ENCODE measurements at places on chromosomes 7 and 10. TPM values are rescaled to one million over a fixed set of nuclear protein-coding genes. Genes with fewer than 3 reads are reported as not detected.

The MCM10 gene
- not detected for total RNA-seq

The ARMC3 gene
- not detected for total RNA-seq

The SAP25 gene
- total RNA-seq = not detected

The PEX1 gene
- 13.1 TPM for total RNA-seq

DNA sequence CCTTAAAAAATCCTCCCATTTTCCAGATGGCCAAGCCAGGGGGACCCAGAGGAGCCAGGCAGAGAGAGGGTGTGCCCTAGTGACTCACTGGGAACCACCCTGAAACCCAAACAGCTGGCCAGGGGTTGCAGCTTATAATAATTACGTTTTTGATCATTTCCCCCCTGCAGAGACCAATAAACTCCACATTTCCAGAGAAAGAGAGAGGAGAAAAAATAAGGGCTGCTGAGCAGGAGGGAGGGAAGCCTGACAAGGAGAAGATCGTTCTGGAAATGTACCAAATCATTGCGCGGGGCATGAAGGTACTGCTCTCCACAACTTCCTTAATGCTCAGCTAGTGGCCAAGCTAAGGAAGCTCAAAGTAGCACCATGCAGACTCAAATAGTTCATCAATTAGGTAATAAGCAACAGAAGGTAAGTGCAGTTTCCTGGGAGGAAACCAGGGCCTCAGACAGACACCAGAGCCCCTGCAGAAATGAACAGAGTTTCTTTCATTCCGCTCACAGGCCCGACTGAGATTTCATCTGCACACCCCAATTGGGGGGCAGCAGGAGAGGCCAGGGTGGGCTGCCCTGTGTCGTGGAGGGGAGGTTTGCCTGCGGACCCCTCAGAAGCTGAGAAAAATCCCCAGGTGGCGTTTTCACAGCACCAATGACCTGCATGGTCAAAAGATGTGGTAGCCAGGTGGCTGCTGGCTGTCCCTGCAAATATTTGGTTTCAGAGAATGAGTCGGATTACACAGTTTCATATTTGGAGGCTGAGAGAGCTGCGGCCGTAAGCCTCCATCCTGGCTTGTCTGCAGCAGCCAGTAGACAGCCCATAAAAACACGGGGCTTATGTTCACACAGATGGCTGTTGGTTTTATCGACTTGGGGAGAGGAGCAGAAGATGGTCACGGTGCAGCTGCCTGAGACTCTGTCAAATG lies 153.2 kb upstream of the LYZL2 start:
- H3K4me3 ChIP-seq = no peak overlapping the region
- H3K27ac ChIP-seq = peak overlapping the region; percentile 85
- H3K36me3 ChIP-seq = no peaks in the 10 kb centered on the region
- H3K4me1 ChIP-seq = peaks cover 21% of the 10 kb centered on the region
- H3K27me3 ChIP-seq = no peaks in the 10 kb centered on the region

DNA sequence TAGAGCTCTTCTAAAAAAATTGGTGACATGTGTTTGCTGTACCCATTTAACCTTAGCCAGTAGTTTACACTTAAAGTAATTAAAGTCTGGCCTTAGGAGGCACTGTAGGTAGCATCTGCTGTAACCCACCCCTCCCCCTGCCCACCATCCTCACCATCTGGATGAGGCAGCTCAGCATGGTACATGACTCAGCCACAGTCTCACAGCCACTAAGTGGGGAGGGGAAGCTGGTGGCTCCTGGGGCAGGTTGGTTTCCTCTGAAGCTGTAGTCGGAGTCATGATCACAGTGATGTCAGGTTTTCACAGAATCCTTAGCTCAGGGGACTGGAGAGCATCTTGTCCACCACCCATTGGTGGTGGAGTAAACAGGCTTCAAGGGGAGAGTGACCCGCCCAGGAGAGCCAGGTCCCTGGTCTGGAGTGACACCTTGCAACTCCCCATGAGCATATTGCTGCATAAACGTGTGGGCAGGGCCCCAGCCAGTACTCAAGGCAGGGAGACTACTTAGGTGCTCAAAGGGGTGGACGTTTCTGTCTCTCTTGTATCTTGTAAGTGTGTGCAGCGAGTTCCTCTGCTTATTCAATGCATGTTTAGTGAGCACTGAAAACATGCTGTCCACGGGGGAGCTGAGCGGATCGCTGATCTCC lies 125.9 kb downstream of the GRK5 start:
- no peaks in the 10 kb centered on the region for H3K27me3 ChIP-seq
- no peak overlapping the region for H3K4me3 ChIP-seq
- peaks cover 8% of the 10 kb centered on the region for H3K36me3 ChIP-seq
- no peak overlapping the region for H3K27ac ChIP-seq
- H3K4me1 ChIP-seq = peaks cover 33% of the 10 kb centered on the region

- H3K36me3 ChIP-seq = no peaks in the 10 kb centered on the region
- no peak overlapping the region for H3K4me3 ChIP-seq
- H3K27ac ChIP-seq = no peak overlapping the region
- no peaks in the 10 kb centered on the region for H3K4me1 ChIP-seq
These were observed 472.4 kb downstream of the TFEC start for GRCh38 chr7:115558161-115558560.

DNA sequence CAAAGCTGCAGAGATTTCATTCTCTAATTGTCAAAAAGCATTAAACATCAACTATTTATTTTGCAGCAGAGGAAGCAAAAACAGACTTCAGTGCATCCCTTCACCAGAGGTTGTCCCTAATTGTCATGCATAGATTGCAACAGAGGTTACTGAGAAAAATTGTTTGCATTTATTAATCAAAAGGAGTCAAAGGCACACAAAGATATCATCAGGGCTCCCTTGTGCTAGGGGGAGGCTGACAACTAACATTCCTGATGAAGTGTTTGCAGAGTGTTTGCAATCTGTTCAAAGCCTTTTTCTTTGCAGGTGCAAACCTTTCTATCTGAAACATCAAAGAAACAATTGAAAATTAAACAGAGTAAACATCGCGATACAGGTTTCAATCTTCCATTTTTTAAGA lies 227.5 kb downstream of the TEX36 start:
- no peak overlapping the region for H3K27ac ChIP-seq

- no peaks in the 10 kb centered on the region for H3K27me3 ChIP-seq
- DNase-seq = no peak
- no peak overlapping the region for H3K27ac ChIP-seq
These were observed 145.8 kb downstream of the FRMD4A start for GRCh38 chr10:14184841-14185315.

DNA sequence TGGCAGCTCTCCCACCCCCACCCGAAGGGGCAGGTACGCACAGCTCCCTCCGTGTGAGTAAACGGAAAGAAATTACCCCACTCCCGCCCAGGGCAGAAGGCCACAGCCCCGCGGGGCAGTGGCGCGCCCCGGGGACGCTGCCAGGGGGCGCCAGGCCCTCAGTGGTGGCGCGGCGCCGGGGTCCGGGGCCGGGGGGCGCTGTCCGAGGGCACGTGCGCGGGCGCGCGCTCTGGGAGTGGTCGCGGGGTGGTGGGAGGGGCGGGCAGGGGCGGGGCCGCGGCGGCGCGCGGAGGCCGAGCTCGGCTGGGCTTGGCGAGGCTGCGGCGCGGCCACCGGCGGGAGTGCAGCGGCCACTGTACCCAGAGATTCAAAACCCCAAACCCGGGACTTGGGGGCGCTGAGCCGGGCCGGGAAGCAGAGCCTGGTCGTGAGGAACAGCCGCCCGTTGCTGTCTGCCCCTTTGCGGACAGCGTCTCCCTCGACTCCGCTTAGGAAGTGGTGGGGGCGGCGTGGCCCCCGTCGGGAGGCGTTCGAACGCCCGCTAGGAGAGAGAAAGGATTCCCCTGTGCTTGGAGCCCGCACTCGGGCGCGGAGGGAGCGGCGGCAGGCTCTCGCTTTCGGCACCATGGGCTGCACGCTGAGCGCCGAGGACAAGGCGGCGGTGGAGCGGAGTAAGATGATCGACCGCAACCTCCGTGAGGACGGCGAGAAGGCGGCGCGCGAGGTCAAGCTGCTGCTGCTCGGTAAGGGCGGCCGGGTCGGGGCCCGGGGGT lies at the start of gene GNAI1:
Gene GNAI1 (plus strand): TSS at position 296 of the 773 bp plus-strand sequence. CDS start 330 bp downstream, at position 626.
- no peak for DNase-seq
- peaks cover 48% of the 10 kb centered on the region for H3K4me1 ChIP-seq
- H3K27me3 ChIP-seq = no peaks in the 10 kb centered on the region
- peak within 1 kb of the TSS; percentile 93 for H3K4me3 ChIP-seq

- H3K4me3 ChIP-seq = no peak overlapping the region
- H3K27ac ChIP-seq = peak overlapping the region; percentile 76
- no peak for DNase-seq
- H3K36me3 ChIP-seq = no peaks in the 10 kb centered on the region
- H3K4me1 ChIP-seq = peaks cover 60% of the 10 kb centered on the region
- H3K27me3 ChIP-seq = no peaks in the 10 kb centered on the region
These were observed 111.2 kb downstream of the EEPD1 start for GRCh38 chr7:36264123-36264801.

DNA sequence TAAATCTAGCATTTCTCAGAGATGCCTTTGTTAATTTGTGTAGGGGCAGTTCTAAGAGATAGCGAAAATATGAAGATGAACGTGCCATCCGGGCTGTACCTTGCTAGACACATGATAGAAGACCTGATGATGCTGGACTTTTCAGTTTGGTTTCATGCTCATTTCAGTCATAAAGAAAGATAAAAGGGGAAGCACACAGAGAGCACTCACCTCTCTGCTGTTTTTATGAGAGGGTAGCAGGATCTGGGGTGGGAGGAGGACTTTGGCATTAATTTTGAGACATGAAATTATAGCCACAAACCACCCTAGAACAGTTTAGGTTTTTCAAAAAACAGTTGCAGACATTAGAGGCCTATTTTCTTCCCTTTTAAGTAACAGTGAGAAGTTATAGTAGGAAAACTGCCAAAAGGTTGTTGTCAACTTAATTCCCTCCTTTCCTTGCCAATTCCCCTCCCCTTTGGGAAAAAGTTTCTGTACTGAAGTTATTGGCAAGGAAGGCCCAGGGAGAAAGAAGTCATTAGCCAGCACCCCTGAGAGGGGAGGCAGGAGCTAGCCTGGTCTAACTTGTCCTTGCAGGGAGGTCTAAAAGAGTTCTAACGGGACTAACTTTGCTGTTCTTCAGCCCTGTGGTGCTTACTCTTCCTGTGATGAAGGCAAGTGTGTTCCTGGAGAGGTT lies 2.6 kb downstream of the ST7 start:
- no peak overlapping the region for H3K4me3 ChIP-seq
- H3K36me3 ChIP-seq = no peaks in the 10 kb centered on the region

GRCh38 chr7:3042861-3043489 lies 692 bp downstream of the CARD11 start:
- H3K36me3 ChIP-seq = no peaks in the 10 kb centered on the region
- H3K27me3 ChIP-seq = no peaks in the 10 kb centered on the region
- no peak overlapping the region for H3K27ac ChIP-seq

DNA sequence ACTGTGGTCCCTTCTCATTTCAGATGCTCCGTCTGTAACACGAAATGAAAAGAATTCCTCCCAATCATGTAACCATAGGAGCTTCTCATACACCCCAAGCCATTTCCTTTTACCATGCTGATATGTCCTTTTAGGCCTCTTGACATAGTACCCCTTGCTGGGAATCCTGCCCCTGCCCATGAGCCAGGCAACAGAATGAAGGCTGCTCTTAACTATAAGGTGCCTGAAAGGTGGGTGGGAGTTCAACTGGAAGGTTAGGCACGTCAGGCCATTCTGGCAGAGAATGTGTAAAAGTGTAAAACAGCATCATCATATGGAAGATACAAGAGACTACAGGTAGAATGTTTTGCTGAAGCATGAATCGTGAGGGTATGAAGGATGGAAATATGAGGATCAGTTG lies 22.5 kb downstream of the IL2RA start:
- H3K36me3 ChIP-seq = no peaks in the 10 kb centered on the region
- H3K4me3 ChIP-seq = no peak overlapping the region
- no peaks in the 10 kb centered on the region for H3K27me3 ChIP-seq

DNA sequence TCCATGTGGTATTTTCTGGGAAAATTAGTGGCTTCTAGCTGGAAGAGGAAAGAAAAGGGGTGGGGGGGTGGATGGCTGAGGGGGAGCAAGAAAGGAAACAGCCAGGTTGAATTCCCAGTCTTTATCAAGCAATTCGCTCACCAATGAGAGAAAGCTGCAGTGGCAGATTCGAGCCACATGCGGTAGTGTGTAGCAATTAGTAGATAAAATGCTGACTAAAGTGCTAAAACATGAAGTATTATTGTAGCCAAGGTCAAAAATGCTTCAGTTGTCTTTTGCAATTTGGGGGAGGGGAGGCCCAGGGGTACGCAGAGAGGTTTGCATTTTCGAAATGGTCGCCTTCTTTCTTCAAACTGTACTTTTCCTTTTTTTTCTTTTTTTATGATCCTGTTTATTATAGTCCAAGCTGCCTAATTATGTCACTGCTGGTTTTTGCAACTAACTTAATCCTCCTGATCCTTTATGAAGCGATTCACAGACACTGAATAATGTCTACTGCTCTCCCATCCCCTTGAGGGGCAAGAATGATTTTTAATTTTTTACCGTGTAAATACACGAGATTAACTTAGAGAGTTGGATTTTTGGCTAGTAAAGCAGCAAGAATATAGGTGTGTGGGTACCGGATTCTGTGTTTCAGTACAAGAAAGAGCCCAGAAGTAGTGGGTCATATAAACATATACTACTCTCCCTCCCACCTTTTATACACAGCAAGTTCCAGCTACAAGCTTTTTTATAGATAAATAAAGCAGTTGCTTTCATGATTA lies 3.6 kb upstream of the ARID5B start:
- peaks cover 40% of the 10 kb centered on the region for H3K4me1 ChIP-seq
- H3K27me3 ChIP-seq = no peaks in the 10 kb centered on the region
- DNase-seq = no peak
- H3K4me3 ChIP-seq = peak overlapping the region; percentile 49
